ENCODE measurements at places on chromosomes 1 and 21.

- no peak for DNase-seq
These were observed 12.7 kb downstream of the C1QB start for GRCh38 chr1:22665752-22666151.

- peak; percentile 85 for DNase-seq
These were observed 17.8 kb downstream of the SLFNL1 start for GRCh38 chr1:41003640-41004220.

DNA sequence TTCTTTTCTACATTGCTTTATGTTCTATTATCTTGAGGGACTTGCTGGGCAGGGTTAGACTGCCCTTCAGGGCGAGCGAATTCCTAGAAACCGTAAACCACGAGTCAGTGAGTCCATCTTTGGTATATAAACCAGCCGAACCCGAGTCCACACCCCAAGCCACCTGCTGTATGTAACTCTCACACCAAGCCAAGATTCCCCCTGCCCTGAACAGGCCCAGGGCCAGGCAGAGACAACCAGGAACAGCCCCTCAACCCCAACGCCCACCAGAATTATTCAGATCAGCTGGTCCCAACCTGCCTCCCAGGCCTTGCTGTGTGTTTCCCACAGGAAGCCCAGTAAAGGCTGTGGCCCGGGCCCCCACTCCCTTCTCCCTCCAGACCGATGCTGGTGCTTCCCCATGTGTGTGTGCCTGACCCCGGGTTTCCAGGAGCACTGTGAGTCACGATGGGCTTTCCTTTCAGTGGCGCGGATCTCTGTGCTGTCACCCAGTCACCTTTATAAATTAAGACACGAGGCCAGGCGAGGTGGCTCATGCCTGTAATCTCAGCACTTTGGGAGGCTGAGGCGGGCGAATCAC lies 17.1 kb downstream of the KIF17 start:
- DNase-seq: no peak

DNA sequence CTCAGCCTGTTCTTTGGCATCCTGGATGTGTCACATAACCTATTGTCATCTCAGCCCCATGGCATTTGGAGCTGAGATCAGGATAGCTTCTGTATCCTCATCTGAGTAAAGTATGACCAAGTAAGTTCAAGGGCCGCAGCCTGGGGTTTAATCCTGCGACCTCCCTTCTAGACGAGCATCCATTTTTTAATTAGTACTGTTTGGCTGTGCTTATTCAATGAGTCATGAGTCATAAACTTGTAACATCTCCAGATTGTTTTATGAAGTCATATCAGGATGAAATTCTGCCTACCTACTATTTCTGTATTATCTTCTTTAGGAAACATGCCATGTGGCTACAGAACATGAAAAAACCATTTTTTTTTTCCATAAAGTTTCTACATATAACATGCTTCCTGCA lies 119.1 kb downstream of the ERG start:
- no peak for DNase-seq

DNA sequence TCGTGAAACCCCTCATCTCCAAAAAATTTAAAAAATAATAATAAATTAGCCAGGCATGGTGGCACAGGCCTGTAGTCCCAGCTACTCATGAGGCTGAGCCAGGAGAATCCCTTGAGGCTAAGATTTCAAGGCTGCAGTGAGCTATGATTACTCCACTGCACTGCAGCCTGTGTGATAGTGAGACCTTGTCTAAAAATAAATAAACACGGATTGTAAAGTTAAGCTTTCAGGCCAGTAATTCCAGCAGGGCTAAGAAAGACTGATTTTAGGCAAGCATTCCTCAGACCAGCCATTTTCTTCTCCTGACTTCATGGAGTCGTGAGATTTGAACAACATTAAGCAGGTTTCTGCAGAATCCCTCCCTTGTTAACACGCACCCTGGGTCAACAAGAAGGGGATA lies 77.2 kb upstream of the EFHD2 start:
- no peak for DNase-seq

- peak; percentile 38 for DNase-seq
These were observed 917 bp downstream of the MEX3A start for GRCh38 chr1:156081180-156081916.

DNA sequence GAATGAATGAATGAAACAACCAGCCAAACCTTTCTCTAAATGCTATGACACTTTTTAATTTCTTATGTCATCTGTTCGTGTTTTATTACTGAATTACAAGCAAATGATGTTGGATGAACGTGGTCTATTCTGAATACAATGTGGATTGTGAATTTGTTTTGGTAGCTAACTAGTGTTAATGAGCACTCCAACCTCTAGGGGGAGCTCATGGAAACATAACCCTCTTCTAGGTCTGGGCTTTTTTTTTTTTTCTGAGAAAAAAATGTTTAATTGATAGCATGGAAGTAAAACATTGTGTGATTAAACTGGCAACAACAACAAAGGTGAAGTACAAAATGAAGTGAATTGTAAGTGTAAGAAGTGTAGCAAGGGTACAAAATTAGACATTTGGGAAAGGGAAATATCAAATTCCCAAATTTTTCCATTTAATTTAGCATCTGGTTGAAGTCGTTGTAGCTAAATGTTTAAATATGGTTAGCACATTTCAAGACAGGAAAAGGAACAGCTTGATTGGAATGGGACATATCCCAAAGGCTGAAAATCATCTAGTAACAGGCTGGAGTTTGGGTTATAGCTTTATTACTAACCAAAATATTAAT lies 42.6 kb upstream of the PTGS2 start:
- no peak for DNase-seq

- DNase-seq: no peak
These were observed 481 bp downstream of the TAL1 start for GRCh38 chr1:47231301-47232186.

- DNase-seq: no peak
These were observed 69.3 kb downstream of the SKI start for GRCh38 chr1:2297246-2298011.

- no peak for DNase-seq
These were observed 12.5 kb downstream of the RHOC start for GRCh38 chr1:112694363-112694929.

DNA sequence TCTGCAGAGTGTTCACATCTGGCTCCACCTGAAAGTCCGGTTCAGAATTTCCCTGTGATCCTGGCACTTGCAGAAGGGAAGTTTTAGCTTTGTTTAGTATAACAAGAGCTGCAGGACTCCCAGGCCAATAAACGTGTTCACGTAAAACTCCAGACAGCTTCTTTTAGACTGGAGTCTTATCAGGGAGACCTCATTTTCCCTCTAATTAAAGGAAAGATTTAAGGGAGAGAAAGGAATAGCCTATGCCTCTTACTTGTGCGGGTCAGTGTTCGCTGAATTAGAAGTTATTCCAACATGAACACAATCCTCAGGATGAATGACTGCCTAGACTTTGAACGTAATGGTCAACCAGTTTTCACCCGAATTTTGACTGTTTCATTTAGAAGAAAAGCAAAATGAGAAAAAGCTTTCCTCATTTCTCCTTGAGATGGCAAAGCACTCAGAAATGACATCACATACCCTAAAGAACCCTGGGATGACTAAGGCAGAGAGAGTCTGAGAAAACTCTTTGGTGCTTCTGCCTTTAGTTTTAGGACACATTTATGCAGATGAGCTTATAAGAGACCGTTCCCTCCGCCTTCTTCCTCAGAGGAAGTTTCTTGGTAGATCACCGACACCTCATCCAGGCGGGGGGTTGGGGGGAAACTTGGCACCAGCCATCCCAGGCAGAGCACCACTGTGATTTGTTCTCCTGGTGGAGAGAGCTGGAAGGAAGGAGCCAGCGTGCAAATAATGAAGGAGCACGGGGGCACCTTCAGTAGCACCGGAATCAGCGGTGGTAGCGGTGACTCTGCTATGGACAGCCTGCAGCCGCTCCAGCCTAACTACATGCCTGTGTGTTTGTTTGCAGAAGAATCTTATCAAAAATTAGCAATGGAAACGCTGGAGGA lies 202.1 kb upstream of the SGIP1 start:
- DNase-seq: peak; percentile 47

GRCh38 chr1:231442735-231443134 lies 20.6 kb upstream of the EGLN1 start:
- no peak for DNase-seq
